ENCODE measurements at places on chromosomes 5 and 9.
A peak's percentile ranks its signal among the peaks of the same experiment; 100 is the strongest.

- DNase-seq = peak; percentile 1
These were observed 214.9 kb upstream of the WWC1 start for GRCh38 chr5:168076561-168076991.

- no peak for DNase-seq
These were observed 15.2 kb downstream of the NFIL3 start for GRCh38 chr9:91408475-91408874.

- no peak for DNase-seq
These were observed 45.4 kb downstream of the HABP4 start for GRCh38 chr9:96495341-96495740.

DNA sequence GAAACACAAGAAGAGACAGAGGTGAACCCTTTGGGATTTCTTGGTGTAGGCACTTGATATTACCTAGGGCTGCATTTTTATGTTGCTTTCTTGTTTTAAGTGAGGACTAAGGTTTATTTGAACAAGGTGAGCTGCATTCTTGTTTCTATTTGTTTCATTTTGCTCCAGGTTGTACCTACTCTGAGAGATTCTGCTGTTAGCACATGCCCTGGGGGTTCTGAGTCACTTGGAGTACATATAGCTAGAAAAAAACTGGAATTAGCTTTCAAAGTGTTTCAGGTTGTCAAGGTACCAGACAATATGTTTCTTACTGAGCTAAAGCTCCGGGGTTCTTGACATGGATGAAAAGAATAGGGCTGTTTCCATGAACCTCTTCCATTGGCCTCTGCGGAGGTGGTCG, 299.4 kb downstream of the ICE1 start:
- no peak for DNase-seq

GRCh38 chr9:3235497-3235896, 290.3 kb downstream of the RFX3 start:
- DNase-seq = no peak

GRCh38 chr5:102218159-102218558, 77.9 kb downstream of the SLCO4C1 start:
- DNase-seq = no peak

- no peak for DNase-seq
These were observed 18.8 kb downstream of the SMIM32 start for GRCh38 chr5:136174021-136174659.

- no peak for DNase-seq
These were observed 523 bp upstream of the WWC1 start for GRCh38 chr5:168290902-168291341.

DNA sequence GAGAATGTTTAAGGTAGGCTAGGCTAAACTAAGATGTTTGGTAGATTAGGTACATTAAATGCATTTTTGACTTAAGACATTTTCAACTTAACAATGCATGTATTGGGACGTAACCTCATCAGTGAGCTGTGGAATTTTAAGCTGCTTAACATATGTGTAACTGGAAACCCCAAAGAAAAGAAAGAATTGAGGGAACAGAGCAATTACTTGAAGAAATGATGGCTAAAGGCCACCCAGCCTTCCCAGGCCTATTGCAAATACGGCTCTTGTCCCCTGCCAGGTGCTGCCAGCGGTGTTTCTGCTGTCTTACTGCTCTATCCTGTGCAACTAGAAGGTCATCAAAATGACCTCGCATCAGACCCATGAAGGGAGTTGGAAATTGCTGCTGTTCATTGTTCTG, 52.0 kb downstream of the RICTOR start:
- DNase-seq = no peak

GRCh38 chr9:126380447-126380846, 53.8 kb downstream of the MVB12B start:
- no peak for DNase-seq

- DNase-seq = no peak
These were observed 270.7 kb upstream of the MSX2 start for GRCh38 chr5:174453690-174454089.

DNA sequence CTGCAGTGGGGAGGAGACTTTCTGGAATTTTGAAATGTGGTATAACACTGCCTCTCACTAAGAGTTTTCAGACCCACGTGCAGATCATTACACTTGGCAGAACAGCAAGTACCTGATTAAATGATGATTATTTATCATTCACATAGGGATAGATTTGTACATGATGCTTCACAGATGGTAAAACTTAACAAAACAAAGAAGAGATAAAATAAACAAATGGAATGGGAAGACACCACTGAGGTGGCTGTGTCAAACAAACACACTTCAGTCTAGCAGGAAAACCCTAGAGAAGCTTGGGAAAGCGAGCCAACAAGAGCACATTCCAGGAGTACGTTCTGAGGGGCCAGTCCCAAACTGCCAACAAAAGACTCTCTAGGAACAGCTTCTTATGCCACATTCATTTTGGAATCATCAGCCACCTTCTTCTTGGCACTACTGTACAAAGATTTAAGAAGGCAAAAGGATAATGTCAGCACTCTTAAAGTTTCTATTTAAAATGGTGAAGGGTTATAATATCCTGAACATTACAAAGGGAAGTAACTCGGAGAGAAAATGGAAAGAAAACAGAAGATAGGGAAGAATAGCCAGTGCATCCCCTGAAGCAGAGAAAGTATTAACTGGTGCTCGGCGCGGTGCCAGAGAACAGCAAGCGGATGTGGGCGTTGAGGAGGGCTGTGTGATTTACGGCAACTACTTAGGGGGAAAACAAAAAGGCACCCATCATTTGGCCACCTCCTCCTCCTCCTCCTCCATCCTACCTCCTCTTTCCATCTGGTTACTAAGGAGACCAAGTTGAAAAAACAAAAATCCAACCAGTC, 1.6 kb downstream of the MED27 start:
- DNase-seq = peak; percentile 12

GRCh38 chr9:131744171-131744719, 4.4 kb upstream of the RAPGEF1 start:
- no peak for DNase-seq

DNA sequence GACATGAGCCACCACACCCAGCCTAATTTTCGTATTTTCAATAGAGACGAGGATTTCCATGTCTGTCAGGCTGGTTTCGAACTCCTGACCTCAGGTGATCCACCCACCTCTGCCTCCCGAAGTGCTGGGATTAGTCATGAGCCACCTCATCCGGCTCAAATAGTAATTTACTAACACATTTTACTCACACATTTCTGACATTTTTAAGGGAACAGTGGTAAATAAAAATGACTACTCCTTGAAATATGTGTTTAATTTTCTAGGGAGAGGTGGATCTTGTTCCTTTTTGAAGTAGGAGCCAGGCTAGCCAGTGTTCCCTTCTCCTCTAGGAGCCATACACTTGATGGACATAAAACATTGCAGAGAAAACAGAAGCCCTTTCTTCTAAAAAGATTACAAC, 55.2 kb upstream of the ERBIN start:
- no peak for DNase-seq

- DNase-seq = no peak
These were observed 610.5 kb upstream of the ITGA1 start for GRCh38 chr5:52177193-52177592.

DNA sequence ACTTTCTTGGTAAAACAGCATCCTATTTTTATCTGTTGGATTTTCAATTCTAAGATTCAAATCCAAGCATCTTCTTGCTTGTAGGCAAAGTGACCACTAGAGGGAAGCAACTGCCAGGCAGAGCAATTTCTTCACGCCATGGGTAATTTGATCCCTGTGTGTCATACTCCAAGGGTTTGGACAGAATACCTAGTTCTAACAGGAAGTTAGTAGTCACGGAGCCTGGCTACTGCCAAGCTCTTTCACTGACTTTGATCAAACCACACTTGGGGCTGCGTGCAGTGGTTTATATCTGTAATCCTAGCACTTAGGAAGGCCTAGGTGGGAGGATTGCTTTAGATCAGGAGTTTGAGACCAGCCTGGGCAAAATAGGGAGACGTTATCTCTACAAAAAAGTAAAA, 473.6 kb upstream of the TNC start:
- DNase-seq = no peak

- DNase-seq = no peak
These were observed 5.0 kb downstream of the GRXCR2 start for GRCh38 chr5:145867806-145868205.

- DNase-seq = no peak
These were observed 81.3 kb upstream of the IRX4 start for GRCh38 chr5:1963941-1964451.

- peak; percentile 58 for DNase-seq
These were observed 5.9 kb downstream of the PDLIM7 start for GRCh38 chr5:177491429-177491945.

DNA sequence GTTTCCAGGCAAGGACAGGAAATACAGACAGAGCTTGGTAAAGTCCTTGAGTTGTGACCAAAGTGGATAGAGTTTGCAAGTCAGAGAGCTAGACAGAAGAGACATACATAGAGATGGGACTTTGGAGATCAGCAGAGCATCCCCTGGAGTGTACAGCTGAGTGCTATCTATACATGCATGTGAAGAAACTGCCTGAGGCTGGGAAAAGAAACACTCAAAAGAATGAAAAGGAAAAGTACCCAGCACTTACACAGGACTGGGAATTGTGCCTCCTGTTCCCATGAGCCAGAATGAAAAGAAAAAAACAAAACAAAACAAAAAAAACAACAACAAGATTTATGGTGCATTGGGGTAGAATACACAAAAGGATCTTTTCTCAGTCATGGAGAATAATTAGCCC, 606.4 kb downstream of the ZNF608 start:
- no peak for DNase-seq

GRCh38 chr5:91219091-91219802, 163.9 kb downstream of the ARRDC3 start:
- DNase-seq = no peak

- DNase-seq = no peak
These were observed 475.7 kb downstream of the CCDC171 start for GRCh38 chr9:16028548-16028947.

- no peak for DNase-seq
These were observed 50.5 kb downstream of the ELAVL2 start for GRCh38 chr9:23775549-23775948.

GRCh38 chr9:78698371-78698770, 401.4 kb downstream of the PSAT1 start:
- no peak for DNase-seq

DNA sequence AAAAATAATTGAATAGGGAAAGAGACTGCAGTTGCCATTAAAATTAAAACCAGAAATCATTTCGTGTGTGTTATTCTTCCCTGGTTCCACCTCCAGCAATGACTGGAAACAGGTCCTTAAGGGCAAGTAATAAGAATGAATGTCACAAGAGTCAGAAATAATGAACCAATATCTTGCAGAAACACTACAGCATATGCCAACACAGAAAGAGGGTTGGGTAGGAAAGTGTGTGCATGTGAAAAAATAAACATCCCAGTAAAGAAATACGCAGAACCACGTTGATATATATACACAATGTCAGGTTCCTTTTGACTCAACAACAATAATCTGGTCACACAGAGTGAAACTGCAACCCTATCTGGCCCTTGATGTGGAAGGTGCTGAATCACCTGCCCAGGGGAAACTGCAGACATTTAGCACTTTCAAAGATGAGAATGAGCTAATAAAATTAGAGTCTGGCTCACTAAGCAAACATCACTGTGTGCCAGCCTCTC, 15.0 kb downstream of the HMHB1 start:
- peak; percentile 19 for DNase-seq

DNA sequence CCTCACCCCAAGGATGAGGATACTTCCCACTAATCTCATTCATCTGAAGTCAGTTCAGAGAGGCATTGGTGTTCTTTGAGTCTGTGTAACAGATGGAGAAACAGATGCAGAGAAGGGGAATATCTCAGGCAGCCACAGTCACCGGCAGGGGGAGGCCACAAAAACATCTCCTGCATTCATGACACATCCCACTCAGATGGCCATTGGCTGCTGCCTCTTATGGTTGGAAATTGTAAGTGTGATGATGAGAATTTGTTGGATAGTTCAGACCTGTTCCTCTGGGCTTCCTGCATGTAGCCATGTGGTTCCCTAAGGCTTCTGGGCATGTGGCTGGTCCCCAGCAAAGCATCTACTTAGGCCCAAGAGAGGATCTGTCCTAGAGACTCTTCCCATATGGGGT, 45.9 kb upstream of the GABRP start:
- no peak for DNase-seq

- DNase-seq = no peak
These were observed 55.9 kb downstream of the NSUN2 start for GRCh38 chr5:6576861-6577501.

DNA sequence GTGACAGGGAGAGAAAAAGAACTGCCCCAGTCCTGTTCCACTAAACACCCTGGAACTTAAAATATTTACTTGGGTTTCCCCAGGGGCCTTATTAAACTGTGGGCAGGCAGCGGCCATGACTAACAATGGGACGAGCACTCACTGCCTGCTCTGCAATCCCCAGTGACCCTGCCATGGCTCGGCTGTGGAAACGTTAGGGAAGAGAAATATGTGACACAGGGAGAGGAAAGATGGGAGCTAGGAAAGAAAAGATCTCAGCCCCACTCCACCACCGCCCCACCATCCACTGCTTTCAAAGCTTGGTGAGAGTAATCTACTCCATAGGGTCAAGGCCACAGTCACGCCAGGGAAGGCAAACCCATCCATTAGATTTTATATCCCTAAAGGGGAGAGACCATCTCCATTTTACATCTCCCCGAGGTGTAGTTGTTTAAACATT, 117.6 kb downstream of the EFNA5 start:
- DNase-seq = no peak

- no peak for DNase-seq
These were observed 12.0 kb downstream of the REXO4 start for GRCh38 chr9:133405508-133406438.

DNA sequence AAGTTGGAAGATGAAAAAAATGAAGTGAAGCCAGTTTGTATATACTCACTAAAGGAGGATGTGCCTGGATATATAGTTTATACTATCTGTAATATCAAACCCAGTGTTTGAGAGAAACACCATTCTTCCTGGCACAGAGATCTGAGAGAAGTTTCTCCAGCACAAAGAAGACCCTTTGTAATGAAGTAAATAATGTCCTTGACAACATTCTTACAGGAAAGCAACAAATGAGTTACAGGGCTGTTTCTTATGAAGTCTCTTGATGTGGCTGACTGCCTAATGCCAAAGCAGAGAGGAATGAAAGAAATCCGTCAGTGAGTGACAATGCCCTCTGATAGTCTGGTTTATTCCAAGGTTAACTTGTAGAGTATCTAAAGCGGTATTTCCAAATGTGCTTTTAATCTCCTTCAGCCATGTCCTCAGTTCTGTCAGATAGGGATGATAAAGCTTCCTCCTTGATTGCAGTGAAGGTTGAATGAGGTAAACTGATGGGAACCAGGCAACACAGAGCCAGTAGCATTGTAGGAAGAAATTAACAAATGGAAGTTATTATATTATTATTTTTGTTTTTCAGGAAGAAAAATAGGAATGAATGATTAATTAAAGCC, 123.1 kb upstream of the ZNF608 start:
- no peak for DNase-seq

DNA sequence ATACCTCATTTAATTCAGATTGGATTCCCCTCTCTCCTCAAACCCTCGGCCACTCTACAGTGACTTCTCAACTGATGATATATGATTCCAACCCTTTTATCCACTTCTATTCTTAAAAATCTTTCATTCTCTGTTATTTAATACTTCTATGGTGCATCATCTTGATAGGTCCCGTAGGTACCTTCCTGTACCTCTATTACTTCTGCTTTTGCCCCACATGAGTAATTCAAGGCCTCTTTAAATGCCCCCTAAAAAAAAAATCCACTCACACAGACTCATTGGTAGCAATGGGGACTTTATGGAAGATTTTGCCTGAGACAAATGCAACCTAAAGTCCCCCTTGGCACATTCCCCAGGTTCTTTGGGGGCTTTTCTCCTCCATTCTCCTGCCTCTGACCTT, 54.3 kb downstream of the FAM81B start:
- DNase-seq = no peak

- DNase-seq = no peak
These were observed 630 bp downstream of the PSMB7 start for GRCh38 chr9:124414612-124415011.
